ENCODE measurements at places on chromosomes 12 and 14.

DNA sequence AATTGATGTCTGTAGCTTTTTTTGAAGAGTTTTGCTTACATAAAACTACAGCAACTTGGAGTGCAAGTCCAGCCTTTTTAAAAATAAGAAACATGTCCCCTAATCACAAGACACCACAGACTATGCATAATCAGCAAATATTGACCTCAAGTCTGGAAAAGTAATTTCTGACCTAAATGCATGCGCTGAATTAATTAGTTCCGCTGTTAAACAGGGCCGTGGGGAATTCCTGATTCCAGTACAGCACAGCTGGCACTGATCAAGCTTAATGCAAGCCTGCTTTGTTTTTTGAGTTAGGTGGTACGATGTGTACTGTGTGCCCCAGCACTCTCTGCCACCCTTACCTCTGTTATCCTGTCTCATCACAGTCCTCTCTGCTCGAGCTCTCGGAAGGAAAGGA is 9.2 kb downstream of the MLH3 start:
- DNase-seq = no peak

- DNase-seq = no peak
Measured at GRCh38 chr12:91230841-91231240, 48.2 kb upstream of the DCN start.

DNA sequence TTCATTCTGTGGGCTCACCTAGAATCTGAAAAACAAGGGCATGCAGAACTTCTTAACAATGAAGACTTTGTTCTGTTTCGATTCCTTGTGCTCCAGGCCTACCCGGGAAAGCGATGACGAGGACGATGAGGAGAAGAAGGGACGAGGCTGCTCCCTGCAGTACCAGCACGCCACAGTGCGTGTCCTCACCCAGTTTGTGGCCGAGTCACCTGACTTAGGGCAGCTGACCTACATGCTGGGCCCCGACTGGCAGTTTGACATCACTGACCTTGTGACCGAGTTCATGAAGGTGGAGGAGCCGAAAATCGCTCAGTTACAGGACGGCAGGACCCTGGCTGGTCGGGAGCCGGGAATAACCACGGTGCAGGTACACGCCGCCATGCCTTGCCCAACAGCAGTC is 585.4 kb downstream of the AACS start:
- no peak for DNase-seq

DNA sequence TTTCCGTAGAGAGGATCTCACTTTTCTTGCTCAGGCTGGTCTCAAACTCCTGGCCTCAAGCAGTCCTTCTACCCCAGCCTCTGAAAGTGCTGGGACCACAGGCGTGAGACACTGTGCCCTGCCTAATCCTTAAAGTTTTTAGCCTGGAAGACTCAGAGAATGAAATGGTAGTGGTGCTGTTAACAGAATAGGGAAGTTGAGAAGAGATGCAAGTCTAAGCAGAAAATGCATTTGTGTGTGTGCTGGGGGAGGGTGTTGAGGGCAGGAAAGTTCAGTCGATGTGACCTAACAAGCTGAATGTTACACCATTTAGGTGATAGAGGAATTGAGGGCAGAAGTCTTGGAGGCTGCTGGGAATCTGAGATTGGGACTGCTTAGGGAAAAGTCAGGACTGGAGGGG is 6.9 kb upstream of the TUBA1A start:
- no peak for DNase-seq

- no peak for DNase-seq
Measured at GRCh38 chr12:106758349-106759110, 16.0 kb upstream of the RIC8B start.

- no peak for DNase-seq
Measured at GRCh38 chr12:87660291-87660690, 368.9 kb downstream of the C12orf50 start.

DNA sequence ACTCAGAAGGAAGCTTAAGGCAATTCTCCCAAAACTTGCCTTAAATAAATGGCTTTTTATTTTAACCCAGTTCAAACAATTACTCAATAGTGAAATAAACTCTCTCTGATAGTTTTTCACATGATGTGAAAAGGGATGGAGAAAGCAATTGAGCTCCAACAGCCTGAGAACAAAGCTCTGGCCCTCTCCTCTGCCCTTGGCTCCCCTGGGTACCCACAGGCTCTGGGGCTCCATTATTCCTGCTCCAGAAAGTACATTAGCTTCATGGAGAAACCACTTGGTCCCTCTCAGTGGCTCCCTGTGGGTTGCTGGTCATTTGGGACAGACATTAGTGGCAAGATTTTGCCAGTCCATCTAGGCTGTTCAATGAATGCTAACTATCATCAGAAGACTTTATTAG is 242.8 kb downstream of the ATP23 start:
- no peak for DNase-seq

DNA sequence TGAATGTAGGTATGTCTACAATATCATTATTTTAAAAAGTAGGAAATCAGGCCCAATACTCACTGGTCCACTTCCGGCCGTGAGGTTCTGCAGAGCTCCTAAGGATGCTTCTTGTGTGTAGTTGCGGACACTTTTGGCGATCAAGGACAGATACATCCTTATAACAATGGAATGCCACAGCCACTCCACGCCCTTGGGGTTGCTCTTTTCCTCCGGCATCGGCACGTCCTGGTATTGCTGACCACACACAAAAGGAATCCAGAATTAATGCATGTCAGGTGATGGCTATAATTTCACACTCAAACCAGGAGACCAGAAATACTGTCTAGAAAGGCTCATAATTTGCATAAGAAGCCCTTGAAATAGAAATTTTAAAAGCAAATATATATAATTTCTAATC is 65.6 kb upstream of the YARS2 start:
- DNase-seq = no peak

DNA sequence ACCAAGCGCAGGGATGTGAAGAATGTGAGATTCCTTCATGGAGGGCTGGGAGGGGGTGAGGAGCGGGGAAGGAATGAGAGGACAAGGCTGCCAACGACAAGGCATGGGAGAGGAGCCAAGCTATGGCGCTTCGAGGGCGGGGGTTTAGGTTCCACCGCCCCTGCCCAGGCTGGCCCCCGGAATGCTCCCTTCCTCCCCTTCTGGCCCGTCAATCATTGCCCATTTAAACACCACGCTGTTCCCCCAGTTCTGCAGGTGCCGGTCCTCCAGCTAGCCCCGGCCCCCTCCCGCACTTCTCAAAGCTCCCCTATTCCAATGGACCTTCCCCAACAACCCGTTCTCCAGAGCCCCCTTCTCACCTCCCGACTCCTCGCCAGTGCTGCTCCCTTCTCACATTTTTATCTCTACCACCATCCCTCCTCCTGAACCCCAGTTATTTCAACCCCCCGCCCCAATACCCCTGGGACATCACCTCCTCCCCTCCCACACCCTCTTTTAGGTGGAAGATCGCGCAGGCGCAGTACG is 428 bp downstream of the RNF41 start:
- DNase-seq = no peak

DNA sequence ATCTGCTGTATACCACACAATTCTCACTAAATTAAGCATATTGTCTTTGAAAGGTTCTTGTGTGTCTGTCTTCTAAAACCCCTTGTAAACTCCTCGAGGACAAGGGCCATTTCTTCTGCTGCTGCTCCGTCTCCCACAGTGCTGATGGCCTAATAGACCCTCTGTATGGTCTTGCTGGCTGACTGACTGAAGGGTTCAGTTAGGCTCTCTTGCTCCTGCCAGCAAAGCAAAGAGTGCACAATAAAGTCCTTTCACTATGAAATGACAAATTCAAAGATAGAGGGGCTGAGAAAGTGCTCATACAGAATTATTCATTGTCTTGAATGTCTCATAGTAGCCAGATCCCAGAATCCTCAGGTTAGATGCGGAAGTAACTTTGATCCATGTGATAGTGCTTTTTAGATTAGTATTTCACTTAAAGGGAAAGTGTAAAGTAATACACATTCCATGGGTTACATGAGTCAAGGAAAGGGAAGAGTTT is 14.2 kb upstream of the RIOX1 start:
- no peak for DNase-seq

DNA sequence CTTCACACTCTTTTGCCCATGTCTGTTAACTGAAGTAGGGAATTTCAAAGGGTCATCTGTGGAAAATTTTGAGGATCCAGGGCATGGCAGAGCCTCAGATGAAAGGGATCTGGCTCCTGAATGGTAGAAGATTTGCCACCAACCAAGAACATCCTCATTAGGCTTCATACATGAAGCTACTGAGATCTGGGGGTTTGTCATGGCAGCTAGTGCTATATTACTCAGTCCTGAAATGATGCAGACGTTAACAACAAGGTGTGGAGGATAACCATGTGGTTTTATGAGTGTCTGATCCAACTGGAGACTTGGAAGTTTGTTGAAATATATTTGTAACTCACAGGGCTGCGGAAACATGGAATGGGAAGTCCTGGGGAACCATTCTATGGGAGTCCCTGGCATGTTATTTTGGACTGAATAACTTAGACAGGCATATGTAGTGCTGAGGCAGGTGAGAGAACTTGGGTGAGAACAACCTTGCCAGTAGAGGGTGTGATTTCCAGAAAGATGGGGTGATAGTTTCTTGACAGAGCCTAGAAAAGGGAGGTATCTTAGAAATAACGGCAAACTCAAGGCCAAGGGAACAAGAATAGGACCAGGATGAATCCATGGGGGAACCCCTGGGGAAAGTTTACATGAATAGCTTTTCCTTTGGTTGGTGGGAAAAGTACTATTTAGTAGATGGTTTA is 42.0 kb upstream of the C12orf75 start:
- DNase-seq = no peak

DNA sequence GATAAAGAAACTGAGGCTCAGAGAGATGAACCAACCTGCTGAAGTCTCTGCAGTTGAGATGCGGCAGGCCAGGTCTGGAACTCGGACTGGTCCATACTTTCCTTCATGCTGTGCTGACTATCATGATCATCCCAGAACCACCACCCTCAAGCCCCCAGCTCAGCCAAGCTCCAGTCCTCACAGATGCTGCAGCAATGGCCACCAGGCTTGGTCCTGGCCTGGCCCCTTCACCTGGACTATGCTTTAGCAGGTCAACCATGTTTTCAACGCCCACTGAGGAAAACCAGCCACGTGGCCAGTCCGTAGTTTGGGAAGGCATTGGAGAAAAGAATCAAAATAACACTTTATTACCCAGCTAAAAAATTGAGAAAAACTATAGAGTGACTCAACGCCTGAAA is 1.4 kb downstream of the GPR68 start:
- no peak for DNase-seq

DNA sequence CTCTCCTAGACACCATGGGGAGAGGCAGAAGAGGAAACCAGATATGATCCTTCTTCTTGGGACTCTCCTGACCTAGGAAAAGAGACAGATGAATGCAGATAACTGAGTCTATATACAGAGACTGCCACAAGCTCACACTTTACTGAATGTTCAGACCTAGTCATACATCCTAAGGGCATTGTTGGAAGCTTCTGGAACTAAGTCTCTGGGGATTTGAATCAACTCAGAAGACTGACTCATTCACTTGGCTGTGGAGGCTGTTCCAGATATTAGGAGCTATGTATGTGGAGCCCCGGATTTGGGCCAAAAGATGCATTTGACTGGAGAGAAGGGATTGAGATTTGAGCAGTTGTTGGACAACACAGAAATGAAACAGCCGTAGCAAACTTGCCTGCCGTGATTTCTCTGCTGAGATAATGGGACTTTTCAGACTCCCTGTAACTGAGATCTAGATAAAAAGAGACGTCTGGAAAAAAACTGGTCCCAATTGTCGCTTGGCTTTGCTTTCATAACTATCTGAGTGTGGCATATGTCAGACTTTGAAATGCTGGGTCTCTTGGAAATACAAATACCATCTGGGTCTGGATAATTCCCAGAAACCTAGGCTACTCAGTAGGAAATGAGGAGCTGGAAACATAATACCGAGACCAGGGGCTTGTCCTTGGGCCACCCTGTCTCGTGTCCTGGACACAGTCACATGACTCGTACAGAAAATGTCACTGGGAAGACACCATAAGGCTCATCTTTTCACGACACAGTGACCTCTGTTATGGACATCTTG is 396.8 kb downstream of the NUAK1 start:
- DNase-seq = no peak

GRCh38 chr12:109307051-109307450 is 2.0 kb downstream of the FOXN4 start:
- DNase-seq = no peak

DNA sequence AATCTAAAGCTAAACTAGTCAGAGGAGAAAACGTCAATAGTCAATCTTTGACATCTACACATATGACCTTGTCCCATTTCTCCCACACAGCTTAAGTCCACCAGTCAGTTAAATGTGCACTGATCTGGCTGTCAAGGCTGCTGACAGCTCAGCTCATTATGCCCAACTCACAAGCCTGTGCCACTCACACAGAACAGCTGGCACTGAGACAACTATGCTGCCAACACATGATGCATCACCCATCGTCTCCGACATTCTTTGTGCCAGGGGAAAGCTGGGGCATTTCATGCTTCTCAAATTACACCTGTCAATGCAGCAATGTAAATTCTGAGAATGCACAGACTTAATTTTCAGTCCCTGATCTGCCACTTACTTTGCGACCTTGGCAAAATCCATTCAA is 25.3 kb downstream of the GNS start:
- DNase-seq = no peak

DNA sequence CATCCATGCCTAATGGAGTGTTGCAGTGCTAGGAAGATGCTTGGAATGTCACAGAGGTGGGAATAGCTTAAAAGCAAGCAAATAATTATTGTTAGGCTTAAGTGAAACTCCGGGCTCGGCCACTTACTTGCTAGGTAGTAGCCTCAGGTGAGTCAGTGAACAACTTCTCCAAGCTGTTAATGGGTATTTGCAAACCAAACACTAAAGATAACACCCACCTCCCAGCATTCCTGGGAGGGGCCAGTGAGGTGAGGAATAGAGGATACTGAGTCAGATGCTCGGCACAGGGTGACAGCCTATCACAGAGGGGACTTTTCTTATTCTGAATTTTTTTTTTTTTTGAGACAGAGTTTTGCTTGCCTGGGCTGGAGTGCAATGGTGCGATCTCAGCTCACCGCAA is 151.2 kb upstream of the RFLNA start:
- DNase-seq = no peak

GRCh38 chr12:49059299-49060171 is 1.1 kb downstream of the KMT2D start:
- no peak for DNase-seq

GRCh38 chr12:3213188-3213587 is 136.0 kb downstream of the TSPAN9 start:
- no peak for DNase-seq

GRCh38 chr14:59360923-59361794 is 104.0 kb downstream of the GPR135 start:
- no peak for DNase-seq

DNA sequence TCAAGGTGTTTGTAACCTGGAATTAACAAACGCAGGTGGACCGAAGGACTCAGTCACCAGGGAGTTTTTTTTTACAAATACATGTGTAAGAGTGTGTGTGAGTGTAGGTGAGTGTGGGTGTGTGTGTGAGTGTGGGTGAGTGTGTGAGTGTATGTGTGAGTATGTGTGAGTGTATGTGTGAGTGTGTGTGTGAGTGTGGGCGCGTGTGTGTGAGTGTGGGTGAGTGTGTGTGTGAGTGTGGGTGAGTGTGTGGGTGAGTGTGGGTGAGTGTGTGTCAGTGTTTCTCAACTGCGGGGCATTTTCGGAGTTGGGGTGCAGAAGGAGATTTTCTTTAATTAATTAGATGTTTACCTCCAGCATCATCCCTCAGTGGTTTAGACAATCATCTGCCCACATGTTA is 1178.8 kb downstream of the VRK1 start:
- DNase-seq = peak; percentile 37
